ENCODE measurements at places on chromosomes 5 and 9. TPM values are rescaled to one million over a fixed set of nuclear protein-coding genes. Genes with fewer than 3 reads are reported as not detected.

GRCh38 chr5:97847920-97848631 lies 665.0 kb upstream of the RIOK2 start:
- no peak for DNase-seq

- no peak for DNase-seq
These were observed 46.2 kb downstream of the IARS1 start for GRCh38 chr9:92247296-92247695.

DNA sequence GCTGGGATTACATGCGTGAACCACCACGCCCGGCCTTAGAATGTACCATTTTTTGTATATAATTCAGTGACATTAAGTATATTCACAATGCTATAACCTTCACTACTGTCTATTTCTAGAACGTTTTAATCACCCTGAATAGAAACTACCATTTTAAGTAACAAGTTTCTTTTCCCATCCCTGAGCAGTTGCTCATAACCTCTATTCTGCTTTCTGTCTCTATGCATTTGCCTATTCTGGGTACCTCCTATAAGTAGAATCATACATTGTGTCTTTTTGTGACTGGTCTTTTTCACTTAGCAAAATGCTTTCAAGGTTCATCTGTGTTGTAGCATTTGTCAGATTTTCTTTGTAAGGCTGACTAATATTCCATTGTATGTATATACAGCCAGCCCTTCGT lies 39.9 kb downstream of the DDX46 start:
- no peak for DNase-seq

GRCh38 chr5:39730006-39730405 lies 305.2 kb upstream of the DAB2 start:
- DNase-seq: no peak

GRCh38 chr9:126471084-126471624 lies 142.6 kb upstream of the LMX1B start:
- no peak for DNase-seq

DNA sequence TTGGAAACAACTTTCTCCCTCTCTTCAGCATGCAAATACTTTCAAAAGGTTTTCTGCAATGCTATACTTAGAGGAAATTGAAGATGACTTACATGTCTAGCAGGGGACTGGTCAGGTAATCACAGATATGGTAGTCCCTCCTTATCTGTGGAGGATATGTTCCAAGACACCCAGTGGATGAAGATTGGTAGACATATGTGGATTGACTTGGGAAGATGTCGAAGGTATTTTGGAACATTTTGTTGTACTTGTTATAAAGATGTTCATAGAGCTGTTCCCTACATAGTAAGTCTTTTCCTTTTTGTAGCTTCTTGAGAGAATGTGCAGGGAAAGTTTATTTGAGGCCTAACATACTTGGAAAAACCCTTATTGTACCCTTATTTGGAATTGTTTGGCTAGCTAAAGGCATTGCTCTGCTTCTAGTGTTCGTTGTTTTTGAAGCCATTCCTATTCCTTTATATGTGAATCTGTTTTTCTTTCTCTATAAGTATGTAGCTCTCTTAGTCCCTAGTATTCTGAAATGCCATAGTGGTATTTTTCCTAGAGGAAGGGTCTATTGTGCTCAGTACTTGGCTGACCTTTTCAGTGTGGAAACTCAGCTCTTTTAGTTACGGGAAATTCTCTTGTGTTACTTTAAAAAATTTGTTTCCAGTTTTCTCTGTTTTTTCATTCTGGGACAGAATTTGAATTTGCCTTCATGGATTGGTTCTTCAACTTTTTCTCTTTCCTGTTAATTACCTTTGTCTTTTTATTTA lies 25.7 kb downstream of the GPR151 start:
- no peak for DNase-seq

DNA sequence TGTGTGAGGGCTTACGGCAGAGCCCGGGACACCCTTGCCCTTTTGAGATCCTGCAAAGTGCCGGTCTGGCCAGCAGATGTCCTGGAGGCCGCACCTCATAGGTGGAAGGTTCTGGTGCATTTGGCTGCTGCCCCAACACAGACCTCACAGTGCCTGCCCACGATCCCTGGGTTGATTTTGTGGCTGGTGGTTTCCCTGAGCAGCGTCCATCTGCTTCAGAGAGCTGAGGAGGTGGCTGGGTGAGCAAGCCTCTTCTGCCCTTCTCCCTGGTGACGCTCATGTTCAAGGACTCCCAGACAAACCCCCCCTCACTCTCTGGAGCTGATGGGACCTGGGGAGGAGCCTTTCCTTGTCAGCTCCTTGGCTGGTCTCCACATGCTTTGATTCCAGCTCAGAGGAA lies 18.9 kb downstream of the BNIP1 start:
- no peak for DNase-seq

DNA sequence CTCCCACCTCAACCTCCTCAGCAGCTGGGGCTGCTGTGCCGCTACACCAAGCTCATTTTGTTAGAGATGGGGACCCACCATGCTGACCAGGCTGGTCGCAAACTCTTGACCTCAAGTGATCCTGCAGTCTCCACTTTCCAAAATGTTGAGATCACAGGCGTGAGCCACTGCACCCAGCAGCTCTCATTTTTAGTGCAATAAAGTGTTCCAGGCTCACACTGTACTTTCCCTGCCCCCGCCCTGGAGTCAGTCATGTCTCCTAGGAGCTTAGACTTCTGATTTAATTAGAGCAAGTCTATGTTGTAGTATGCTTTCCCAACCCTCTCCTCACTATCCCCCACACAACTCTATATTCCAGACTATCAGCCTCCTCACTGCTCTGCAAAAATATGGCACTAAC lies 238.0 kb upstream of the ACTBL2 start:
- DNase-seq: peak; percentile 33

- no peak for DNase-seq
These were observed 229.0 kb upstream of the PANK3 start for GRCh38 chr5:168808051-168808616.

Gene AHRR
- total RNA-seq: 17.3 TPM

GRCh38 chr5:65326922-65327321 lies 154.8 kb downstream of the ADAMTS6 start:
- no peak for DNase-seq

DNA sequence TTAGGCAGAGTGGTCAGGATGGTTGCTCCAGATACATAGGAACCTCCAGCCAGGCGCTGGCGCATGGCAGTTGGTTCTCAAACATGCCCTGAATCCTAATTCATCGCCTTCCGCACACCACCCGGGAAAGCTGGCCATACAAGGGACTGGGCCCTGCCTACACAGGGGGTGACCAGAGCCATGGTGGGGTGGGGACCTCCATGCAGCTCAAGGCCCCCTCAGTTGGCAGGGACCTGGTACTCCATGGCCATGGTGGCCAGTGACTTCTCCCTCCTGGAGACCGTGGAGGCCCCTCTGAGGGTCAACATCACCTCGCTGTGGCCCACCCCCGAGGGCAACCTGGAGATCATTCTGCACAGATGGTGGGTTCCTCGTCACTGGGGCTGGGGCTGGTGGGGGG lies 26.8 kb downstream of the PAEP start:
- peak; percentile 63 for DNase-seq

DNA sequence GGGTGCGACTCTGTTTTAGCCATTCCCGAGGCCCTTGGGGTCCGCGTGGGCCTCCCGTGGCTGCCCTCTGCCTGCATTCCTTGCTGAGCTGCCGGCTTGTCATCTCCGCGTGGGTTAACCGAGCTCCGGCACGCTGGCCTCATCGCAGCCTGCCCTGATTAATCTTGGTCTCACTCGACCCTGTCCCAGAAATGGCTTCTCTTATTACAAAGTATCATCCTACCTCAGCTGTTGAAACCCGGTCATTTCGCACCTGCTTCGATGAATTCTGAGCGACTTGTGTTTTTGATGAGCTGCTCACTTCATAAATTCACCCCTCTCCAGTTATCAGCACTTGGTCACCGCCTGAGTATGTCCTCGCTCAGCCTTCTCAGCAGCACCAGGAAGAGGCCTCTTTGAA lies 123.5 kb upstream of the EGFLAM start:
- no peak for DNase-seq

GRCh38 chr5:50447941-50448340 lies 6.9 kb upstream of the EMB start:
- no peak for DNase-seq

GRCh38 chr5:137957948-137958347 lies 68.7 kb downstream of the PKD2L2 start:
- DNase-seq: no peak

Gene CD72
- 1.1 TPM for total RNA-seq

DNA sequence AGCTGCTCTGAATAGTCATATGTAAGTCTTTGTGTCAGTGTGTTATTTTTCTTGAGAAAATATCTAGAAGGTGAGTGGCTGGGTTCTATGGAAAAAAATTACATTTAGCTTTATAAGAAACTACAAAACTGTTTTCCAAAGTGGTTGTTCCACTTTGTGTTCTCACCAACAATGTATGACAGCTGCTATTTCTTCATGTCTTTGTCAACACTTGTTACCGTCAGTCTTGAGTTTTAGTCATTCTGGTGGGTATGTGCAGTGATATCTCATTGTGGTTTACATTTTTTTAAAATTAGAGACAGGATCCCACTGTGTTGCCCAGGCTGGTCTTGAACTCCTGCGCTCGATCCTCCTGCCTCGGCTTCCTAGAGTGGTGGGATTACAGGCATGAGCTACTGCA lies 246.4 kb downstream of the PJA2 start:
- no peak for DNase-seq

Gene DPM2
- total RNA-seq: 27.8 TPM

DNA sequence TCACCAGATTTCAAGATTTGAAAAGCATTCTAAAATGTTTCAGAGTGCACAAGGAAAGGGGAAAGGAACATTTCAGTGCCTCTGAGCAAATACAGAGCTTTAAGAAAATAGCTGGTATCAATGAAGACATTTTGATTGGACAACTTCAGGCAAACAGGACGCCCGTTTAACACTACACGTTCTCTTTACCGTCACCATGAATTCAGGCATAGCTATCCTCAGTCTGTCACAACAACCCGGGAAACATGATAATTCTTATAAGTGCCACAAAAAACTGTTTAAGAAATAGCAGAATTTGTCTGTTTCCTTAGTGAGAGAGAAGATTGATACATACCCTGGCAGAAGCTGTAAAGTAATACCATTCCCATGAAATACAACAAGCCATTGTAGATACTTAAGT lies 392.4 kb upstream of the PDE4D start:
- no peak for DNase-seq

GRCh38 chr5:159657771-159658170 lies 258.5 kb upstream of the ADRA1B start:
- no peak for DNase-seq

DNA sequence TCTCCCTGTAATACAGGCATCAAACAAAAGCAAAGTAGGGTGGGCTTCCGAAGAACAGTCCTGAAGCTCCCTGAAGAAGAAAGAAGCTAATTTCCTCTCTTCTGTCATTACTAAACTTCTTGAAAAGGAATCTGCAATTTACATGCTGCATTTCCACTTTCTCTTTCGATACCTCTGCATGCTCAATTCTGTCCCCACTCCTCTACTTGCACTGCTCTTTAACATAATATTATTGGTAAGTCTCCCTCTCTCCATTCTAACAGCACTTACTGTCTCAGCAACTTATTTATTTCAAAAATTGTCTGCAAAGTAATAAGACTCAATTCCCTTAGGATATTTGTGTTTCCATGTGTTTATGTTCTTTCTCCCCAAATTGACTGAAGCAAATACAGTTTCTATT lies 3.9 kb upstream of the PLPP1 start:
- no peak for DNase-seq

- no peak for DNase-seq
These were observed 6.6 kb downstream of the PCDH12 start for GRCh38 chr5:141951332-141951781.

DNA sequence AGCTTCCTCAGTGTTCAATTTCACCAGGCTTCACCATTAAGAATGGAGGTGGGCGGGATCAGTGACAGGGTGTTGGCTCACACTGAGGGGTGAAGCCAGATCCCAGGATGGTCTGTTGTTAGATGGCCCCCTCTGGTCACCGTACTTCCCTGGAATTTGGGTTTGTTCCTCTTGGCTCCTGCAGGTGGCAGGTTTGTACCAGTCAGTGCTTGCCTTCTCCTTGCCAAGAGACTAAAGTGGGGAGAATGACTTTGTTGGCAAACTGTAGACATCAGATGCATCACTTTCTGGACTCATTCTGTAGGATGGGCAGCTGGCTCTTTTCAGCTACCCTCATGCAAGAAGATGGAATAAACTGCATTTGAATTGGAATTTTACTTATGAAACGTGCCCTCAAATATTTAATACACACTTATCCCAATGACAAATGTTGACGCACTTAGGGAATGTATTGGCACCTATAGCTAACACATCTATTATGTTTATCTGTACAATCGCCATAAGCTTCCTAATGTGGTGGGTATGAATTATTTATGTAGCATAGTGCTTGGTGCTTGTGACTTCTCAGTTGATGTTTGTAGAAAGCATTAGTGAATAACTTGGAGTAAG lies 31.4 kb upstream of the ANKRD55 start:
- DNase-seq: no peak

- no peak for DNase-seq
These were observed 119.2 kb upstream of the ABCA1 start for GRCh38 chr9:105046907-105047741.

Gene PDGFRB
- 499 TPM for total RNA-seq

Gene NEURL1B
- 5.4 TPM for total RNA-seq

Gene GPR21
- 5.5 TPM for total RNA-seq

GRCh38 chr9:27548055-27548741 lies 18.6 kb upstream of the MOB3B start:
- DNase-seq: no peak

Gene SLC6A18
- not detected for total RNA-seq

Gene BTNL8
- not detected for total RNA-seq

DNA sequence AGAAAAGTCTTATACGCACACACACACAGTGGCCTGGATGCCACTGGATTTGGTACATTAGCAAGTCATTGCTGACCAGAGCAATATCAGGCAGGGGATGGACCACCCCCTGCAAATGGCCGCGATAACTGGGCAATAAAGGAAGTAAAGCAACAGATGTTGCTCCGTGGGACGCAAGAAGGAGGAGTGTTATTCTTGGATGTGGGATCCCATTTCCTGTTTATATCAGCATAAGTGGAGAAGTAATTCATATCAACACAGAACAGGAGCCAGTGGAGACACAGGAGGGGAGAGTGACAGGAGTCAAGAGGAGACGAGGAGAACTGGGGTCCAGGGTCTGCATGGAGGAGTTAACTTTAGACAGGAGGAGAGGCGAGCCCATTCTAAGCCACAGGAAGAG lies 18.4 kb downstream of the RUFY1 start:
- DNase-seq: no peak

Gene ANKRD20A1
- 2.5 TPM for total RNA-seq

GRCh38 chr9:127779136-127779981 lies 893 bp upstream of the SH2D3C start:
- DNase-seq: no peak

- no peak for DNase-seq
These were observed 6.2 kb upstream of the PDLIM4 start for GRCh38 chr5:132251220-132251725.

All from chondrocyte (in vitro differentiated cells).